EH (cell line): ENCODE measurements at places on chromosomes 6 and 20.

GRCh38 chr6:91240878-91241603 lies 654.2 kb upstream of the MAP3K7 start:
- no peak for DNase-seq

GRCh38 chr6:167047554-167047953 lies 48.4 kb downstream of the CEP43 start:
- no peak for DNase-seq

DNA sequence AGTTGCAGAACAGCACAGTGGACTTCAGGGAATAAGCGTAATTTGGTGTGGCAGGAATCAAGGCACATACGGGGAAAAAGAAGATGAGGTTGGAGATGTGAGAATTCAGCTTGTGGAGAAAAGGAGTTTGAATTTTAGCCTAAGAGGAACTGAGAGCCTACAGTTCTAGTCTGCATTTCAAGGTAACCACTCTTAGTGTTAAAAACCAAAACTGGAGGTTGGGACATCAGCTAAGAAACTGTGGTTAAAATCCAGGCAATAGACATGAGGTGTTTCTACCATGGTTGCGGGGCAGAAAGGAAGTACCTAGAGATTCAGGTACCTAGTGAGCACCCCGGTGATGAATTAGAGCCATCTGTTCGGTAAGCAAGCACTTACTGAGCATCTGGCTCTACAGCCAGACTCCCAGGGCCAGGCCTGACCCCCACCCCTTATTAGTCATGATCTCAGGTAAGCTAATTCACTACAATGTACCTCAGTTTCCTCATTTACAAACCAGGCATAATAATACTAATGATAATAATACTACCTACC lies 44.4 kb downstream of the FAXC start:
- DNase-seq, result no peak

DNA sequence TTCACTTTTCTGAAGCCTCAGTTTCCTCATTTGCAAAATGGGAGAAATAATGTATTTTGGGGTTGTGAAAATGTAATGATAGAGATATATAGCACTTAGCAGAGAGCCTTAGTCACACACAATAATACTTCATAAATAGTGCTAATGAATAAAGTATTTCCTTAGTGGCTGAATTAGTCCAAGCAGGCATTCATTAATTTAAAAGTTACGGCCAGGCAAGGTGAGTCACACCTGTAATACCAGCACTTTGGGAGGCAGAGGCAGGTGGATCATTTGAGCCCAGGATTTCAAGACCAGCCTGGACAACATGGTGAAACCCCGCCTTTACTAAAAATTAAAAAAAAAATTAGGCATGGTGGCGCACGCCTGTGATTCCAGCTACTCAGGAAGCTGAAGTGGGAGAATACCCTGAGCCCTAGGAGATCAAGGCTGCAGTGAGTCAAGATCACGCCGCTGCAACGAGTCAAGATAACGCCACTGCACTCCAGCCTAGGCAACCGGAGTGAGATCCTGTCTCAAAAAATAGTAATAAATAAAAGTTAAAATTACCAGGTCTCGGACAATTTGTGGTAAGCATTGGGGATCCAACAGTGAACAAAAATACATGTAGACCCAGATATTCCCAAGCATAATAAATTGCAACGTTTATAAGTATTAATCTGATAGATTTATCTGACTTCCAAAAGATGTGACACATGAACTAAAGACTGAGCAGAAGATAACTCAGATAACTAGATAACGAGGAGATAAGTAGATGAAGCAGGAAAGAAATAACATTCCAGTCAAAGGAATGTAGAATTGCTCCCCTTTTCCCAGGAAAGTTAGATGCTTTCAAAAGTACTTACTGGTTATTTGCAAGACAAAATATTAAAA lies 2.1 kb upstream of the IBTK start:
- peak; percentile 42 for DNase-seq

DNA sequence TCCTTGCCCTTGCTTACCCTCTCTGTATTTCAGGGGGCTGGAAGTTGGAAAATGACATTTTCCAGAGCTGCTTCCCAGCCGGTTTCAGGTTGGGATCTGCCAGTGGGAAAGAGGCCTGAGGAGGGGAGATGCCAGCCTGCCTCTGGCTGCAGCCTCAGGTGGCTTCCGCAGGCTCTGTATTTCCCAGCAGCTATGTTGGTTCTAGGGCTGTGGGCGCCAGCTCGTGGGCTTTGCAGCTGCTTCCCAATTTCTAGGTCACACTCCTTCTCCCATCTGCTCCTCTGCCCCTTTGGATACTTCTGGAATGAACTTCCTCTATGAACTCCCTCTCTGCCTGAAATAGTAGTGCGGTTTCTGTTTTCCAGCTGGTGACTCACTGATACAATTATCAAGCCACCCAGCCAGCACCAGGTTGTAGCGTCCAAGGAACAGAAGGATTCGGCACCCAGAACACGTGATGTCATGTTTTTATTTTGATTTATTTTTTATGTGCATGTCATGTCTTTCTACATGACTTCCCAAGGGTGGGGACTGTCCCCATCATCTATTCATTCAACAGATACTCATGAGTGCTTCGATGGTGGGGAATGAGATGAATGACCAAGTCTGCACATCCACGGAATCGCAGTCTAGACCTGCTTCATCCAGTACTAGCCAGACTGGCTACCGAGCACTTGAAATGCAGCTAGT lies 38.0 kb downstream of the TGM2 start:
- peak; percentile 91 for DNase-seq

- DNase-seq, result no peak
Measured at GRCh38 chr20:5189917-5190316, 63.1 kb downstream of the CDS2 start.

DNA sequence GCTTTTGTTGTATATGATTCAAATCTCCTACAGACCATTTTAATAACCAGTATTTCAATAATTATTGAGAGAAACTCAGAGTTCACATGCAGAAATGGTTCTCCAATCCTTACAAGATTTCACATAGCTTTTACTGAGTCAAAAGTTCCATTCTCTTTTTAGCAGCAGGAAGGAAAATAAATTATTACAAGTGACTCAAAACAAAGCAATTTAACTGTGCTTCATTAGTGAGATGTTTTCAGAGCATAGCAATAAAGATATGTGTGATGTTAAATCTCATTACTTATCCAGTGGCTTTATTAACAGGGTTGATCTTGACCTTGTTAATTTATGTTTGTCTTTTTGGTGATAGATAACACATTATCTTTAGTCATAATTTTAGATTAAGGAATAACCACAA lies 22.0 kb downstream of the KIF13A start:
- peak; percentile 82 for DNase-seq

DNA sequence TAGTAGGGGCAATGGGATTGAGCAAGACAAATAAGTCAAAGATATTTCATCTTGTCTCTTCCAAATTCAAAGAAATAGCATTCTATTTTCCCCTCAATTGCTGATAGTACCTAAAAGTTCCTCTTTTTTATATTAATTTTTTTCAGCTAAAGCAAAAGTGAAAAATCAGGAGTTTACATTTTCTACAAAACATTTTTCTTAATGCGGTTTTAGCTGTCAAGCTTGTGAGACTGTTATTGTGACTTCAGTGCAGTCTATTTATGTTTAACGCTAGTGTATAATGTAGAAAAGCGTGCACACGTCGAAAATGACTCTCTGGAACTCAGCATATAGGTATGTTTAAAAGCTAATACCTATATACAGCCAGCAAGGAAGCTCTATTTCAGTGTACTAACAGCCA lies 119.8 kb downstream of the BTBD3 start:
- no peak for DNase-seq

GRCh38 chr20:14716351-14716801 lies 379.0 kb upstream of the FLRT3 start:
- no peak for DNase-seq

DNA sequence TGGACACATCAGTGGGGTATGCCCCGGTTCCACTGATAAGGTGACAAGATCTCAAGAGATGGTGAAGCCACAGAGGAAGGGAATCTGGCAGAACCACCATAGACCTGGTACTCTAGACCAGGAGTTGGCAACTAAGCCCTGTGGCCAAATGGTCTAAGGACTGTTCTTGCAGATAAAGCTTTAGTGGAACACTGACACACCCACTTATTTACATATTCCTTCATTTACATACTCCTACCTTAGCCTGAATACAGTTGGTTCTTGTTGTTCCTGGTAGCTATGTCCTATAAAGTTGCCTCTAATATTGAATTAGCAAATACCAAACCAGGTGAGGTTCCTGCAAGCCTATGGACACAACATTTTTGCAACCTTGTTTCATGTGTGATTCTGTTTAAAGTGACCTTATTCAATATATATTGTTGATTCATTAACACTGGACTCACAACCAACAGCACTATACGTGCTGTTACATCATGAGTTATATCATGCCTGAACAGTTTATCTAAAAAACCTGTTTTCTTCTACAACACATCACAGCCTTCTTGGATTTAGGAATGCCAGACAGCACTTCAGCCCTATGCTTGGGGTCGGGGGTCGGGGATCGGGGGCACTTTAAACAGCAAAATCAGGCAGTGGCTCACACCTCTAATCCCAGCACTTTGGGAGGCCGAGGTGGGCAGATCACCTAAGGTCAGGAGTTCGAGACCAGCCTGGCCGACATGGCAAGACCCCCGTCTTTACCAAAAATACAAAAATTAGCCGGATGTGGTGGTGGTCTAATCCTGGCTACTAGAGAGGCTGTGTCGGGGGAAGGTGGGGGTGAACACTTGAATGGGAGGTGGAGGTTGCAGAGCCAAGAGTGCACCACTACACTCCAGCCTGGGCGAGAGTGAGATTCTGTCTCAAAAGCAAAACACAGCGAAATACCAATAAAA lies 2.5 kb downstream of the CCDC167 start:
- no peak for DNase-seq

- no peak for DNase-seq
Measured at GRCh38 chr20:10260316-10260715, 41.7 kb downstream of the SNAP25 start.
